ENCODE measurements at places on chromosomes 5 and 9.

GRCh38 chr9:10274175-10274574 lies 338.6 kb downstream of the PTPRD start:
- DNase-seq: no peak

DNA sequence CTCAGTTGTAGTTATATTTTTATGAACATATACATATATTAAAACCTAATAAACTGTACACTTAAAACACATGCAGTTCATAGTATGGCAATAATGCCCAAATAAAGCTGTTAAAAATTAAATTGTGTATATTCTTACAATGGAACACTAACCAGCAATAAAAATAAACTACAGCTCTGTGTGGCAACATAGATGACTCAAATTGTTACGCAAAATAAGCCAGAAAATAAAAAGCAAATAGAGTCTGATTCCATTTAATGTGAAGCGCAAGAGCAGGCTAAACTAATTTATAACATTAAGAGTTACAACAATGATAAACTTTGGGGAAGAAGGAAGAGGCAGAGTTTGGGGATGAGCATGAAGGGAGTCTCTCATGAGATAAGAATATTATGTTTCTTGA lies 597.3 kb downstream of the TLE1 start:
- DNase-seq: no peak

GRCh38 chr5:74382987-74383593 lies 257.4 kb downstream of the ENC1 start:
- no peak for DNase-seq

DNA sequence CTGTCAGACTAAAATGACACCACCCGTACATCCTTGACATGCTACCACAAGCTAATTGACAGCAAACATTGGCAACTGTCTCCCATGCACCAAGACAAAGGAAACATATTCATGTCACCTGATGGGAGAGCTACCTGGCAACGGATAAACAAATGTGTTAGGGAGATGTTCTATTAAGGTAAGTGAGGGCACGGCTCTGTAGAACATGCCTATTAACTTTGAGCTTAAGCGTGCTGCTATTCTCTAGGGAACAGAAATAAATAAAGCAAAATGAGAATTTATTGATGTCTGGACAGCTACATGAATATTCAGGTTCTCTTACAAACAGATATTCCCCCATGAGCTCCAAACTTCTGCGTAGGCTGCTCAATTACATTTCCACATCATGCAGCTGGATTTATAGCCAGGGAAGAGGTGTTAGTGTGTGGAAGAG lies 361.4 kb upstream of the RFX3 start:
- DNase-seq: no peak

DNA sequence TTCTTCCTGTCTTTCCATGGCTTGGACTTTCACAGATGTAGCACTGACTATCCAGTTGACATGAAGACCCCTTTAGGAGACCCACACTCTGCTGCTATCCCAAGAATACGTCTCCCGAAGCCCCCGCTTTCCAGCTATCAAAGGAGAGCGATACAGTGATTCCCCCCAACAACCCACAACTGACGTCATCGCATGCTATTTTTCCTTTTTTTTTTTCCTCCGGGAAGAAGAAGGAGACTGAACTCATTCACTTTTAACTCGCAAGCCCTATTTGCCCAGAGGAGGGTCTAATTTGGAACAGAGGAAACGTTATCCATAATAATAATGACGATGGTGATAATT lies 2.1 kb downstream of the PAPPA start:
- no peak for DNase-seq

- DNase-seq: no peak
Measured at GRCh38 chr5:174725261-174725990, 1.0 kb downstream of the MSX2 start.

- DNase-seq: no peak
Measured at GRCh38 chr5:17294639-17295311, 77.3 kb downstream of the BASP1 start.

- no peak for DNase-seq
Measured at GRCh38 chr9:121357011-121357410, 13.0 kb downstream of the STOM start.

DNA sequence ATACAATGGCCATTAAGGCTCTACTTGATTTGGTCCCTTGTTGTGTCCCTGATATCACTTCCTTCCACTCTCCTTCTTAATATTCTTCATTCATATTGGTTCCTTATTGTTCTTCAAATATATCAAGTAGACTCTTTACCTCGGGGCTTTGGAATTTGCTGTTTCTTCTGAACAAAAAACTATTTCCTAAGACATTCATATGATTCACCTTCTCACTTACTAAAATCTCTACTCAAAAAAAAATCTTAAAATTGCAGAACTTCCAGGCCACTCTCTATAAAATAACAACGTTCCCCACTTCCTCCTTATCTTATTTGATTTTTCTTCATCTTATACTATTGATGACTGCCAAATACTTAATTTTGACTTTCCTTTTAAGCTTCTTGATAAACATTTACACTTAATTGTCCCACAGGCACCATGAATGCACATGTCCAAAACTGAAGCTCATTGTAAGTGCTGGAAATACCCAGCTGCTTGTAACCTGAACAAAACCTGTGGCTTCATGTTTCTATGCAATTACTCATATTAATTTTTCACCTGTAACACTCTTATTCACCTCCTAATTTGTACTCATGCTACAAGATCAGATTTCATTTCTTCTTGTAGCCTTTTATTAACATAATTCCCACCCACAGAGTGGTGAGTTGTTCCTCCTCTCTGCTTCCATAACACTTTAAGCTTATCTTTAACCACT lies 58.4 kb upstream of the NUDT12 start:
- no peak for DNase-seq

DNA sequence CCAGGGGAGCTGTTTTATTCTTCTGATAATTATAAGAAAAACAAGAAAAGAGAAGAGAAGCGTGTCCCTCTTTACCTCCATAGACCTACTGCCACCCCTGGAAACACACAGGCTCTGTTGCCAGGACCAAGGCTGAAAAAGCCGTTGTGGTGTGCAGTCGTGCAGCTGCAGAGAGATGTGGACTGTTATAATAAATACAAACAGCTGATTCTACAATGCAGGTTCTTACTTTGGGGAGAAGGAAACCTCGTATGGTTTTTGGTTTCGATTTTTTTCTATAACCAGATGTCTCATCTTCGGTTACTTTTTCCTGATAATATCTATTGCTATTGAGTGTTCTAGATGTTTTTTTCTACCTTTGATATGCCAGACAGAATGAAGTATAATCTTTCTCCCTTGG lies 28.1 kb downstream of the FYB1 start:
- no peak for DNase-seq

- DNase-seq: no peak
Measured at GRCh38 chr9:134325096-134325812, 1.0 kb upstream of the RXRA start.

DNA sequence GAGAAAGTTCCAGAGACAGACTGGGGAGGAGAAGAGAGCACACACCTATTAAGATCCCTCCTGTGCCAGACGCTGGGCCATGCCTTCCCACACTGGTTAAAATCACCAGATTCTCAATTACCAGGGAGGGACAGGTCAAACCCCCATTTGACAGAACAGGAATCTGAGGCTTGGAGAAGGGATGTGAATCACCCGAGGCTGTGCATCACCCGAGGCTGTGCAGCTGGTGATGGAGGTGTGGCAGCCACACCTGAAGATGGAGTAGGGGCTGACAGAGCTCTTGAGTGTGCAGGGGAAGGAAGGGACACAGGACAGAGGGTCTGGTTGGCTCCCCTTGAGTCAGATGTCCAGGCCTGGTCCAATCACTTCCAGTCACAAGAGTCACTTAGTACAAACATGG lies 70.6 kb downstream of the LMX1B start:
- DNase-seq: no peak

- no peak for DNase-seq
Measured at GRCh38 chr9:96230002-96230401, 72.0 kb downstream of the HSD17B3 start.

- no peak for DNase-seq
Measured at GRCh38 chr5:64765804-64766504, 2.5 kb downstream of the SREK1IP1 start.

GRCh38 chr9:98323051-98323830 lies 67.8 kb upstream of the TBC1D2 start:
- no peak for DNase-seq

DNA sequence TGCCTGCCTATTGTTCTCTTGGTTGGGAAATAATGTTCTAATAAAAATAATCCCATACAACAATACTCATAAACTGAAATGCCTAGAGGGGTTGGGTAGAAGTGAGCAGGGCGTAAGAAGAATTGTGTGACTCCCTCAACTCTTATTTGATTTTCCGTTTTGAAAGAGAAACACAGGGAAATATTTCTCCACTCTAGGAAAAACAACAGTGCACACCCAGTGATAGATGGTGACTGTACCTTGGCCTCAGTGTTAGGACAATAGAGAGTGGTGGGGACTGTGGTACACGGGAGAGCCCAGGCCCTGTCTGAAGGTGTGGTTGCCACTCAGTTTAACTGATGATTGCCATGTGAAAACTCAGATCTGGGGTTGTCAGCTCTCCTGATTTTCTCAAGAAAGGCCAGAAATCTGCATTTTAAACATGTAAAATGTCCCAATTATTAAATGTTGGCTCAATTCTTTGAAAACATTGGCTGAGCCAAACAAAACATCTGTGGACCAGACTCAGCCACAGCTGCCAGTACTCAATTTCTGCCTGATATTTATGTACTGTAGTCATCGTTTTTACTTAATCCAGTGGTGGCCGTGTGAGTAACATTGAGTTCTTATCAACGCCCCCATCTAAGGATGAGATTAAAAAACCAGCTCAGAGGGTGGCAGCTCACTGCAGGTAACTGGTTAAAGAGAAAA lies 103.8 kb upstream of the ZNF618 start:
- peak; percentile 5 for DNase-seq

GRCh38 chr9:97935276-97935675 lies 2.7 kb downstream of the HEMGN start:
- no peak for DNase-seq

DNA sequence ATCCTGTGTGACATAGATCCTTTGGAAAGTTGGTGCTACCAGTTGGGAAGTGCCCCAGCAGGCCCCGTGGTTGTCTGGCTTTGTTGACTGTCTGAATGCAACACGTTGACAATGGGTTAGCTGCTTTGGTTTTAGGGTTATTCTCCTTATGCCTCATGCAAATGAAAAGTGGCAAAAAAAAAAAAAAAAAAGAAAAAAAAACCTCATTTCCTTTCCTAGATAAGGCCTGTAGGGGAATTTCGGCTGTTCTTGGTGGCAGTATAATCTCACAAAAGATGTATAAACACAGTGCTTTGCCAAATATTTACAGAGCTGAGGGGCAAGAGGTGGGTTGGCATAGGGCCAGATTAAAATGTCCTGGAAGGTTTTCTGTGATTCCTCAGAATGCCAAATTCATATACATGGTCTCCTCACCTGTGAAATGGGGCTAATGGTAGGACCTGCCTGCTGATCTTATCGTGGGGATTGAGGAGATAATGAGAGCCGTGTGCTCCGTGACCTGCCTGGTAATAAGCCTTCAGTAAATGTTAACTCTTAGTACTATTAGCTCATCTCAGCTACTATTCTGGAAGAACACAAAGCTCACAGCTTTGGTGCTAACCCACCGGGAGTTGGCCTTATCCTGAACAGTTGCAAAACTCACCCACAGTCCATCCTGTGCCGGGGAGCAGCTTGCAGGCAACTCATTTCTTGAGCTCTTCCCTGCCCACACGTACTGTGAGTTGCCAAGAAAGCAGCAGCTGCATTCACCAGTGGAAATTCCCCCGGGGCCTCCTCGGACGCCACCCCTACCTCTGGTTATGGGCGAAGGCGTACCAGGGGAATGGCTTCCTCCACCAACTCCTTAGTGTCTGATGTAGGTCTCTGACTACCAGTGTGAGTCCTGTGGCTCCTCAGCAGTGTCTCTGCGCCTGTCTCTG lies 220.3 kb downstream of the NR3C1 start:
- no peak for DNase-seq

DNA sequence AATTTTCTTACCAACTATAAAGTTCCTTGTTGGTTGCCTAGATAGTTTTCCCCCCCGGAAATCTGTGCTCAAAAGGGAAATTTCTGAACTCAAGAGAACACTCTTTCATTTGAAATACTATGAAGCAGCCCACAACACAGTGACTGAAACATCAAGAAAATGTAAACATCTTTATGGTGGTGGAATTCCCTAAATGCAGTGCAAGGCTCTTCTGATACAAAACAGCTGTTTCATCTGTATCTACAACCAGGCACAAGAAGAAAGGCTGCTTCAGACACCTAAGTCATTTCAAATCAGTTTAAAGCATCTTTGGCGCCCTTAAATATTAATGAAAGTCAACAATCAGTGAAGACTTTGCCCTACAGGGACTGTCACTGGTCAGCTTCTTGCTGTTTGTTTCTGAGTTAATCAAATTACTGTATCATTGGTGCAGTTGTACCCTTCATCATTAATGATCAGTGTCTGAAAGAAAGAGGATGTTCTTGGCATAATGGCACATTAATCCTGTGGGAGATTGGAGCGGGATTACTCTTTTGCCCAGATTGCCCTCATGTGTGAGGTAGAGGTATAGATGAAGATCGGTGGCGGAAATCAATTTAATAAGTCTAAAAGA lies 947.0 kb downstream of the NR2F1-AS1 start:
- no peak for DNase-seq

DNA sequence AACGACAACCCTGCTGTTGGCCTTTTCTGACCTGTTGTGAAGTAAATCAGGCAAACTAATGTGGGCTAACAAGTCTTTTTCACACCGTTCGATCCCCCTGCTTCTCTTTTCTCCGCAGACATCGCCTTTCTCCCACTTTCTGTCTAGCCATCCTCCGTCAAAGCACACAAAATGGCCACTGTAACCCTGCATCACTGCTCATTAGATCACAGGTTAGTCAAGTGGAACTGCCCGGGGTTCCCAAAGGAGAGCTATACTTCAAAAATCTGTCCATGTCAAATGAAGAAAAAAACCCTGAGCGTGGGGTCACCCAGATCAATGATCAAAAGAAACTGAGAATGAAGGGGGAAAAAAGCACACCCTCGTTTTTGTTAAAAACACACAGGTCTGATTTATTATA lies 212.1 kb downstream of the ARL15 start:
- DNase-seq: no peak

DNA sequence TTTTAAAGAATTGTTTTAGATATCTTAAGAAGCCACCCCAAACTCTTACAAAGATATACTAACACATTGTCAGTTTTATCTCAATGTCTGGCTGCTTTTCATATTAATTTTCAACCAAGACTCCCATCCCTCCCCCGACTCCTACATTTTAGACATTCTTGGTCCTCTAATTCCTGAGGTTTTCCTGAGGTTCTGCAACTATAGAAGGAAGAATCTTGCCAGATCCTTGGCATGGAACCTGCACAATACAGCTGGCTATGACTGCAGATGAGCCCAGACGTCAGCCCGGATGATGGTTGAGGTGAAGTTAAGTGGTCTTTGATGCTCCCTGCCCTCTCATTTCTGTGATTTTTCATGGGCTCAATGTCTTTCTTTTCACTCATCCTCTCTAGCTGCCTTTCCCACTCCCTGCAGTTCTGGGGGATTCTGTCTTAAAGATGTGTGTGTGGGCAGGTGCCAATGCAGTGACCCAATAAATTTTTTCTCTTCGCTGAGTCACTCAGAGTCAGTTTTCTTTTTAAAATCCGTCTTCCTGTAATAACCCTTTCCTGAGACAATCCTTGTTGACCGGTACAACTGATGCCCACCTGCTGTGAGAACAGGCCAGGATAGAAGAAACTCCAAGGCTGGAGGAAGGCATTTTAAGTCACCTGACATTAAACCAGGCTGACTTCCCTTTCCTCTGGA lies 237.8 kb upstream of the GAS1 start:
- peak; percentile 36 for DNase-seq

GRCh38 chr9:69571032-69571431 lies 101.1 kb downstream of the APBA1 start:
- DNase-seq: no peak

- no peak for DNase-seq
Measured at GRCh38 chr5:116652196-116652729, 77.6 kb upstream of the SEMA6A start.
